DMS79 (cell line): ENCODE measurements at places on chromosomes 5 and 9.

GRCh38 chr9:1738511-1739100 lies 276.5 kb upstream of the SMARCA2 start:
- DNase-seq: no peak

DNA sequence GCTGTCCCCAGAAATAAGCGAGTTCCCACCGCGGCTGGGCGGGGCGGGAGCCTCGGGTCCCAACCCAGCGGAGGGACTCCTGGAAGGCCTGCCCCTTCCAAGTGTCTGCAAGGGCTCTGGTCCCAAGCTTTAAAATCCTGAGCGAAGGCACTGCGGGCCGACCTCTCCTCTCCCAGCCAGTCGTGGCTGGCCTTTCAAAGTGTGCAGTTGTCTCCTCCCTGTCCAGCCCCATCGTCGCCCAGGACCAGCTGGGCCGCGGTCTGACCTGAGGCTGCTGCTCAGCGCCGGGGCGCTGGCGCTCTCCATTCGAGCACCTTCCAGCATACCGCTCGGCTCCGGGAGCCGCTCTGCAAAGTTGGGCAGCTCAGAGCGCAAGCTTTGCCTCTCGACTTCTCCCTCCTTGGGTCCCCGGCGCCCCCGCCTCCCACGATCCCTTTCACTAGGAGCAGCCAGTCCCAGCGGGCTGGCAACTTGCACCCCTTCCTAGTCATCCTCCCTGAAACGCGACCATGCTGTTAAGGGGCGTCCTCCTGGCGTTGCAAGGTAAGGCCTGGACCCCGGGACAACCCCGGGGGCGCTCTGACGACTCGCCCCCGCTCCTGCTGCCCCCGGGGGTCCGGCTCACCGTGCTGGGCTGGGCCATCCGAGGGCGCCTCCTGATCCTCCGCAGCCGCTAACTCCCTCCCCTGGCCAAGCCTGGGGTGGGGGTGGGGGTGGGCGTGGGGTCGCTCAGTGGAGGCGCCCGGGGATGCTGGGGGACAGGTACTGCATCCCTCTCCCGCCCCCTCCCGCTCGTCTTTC lies at the start of gene MAMDC2:
Gene MAMDC2 (plus strand): TSS at position 160 of the 801 bp plus-strand sequence. CDS start 350 bp downstream, at position 510.
- no peak for DNase-seq

DNA sequence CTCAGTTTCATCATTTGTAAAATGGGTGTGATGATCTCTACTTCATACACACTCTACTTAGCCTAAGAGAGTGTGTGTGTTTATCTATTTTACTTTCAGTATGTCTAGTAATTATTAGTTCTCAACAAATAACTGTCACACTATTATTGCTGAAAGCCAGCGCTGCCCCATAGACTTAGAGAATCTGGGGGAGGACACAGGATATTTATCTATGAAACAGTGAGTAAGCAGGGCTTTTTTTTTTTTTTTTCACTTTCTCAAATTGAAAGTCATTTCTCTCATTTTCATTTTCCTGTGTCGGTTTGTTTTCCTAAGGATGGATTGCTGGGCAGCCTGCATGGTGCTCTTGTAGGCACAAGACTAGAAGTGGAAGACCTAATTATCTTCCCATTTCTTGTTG lies 248.4 kb upstream of the RPS23 start:
- DNase-seq: no peak

- DNase-seq: no peak
Measured at GRCh38 chr5:78467140-78467539, 106.7 kb downstream of the SCAMP1 start.

- DNase-seq: no peak
Measured at GRCh38 chr5:9451037-9451436, 94.8 kb downstream of the SEMA5A start.

DNA sequence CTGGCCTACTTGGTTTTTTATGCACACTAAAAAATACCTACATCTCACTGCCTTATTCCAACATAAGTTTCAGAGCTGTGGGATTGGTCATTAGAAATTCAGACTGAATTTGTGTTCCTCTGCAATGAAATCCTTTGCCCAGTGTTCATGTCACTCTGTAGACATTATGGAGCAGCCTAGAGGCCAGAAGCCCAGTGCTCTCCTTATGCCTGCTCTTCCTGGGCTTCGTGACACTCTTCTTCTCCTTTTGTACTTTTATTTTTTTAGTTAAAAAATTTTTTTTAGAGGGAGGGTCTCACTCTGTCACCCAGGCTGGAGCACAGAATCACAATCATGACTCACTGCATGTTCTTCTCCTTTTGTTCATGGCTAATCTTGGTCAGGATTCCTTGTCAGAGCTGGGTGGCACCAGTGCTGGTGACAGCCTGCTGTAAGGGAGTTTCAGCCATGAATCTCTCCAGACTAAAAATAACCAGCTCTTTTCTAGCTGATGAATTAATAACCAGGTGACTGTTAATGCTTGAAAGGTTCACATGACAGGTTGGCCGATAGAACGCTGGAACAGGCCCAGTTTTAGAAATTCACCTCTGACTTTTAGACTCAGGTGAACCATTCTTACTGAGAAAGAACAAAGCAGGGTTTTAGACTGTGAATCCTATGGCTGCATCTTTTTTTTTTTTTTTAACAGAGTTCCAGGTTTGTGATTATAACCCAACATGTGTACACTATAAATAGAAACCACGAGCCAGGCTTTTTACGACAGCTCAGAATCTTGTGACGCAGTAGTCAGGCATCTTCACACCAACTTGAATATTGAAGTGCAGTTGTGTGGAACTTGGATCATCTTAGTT lies 34.1 kb upstream of the C5orf47 start:
- DNase-seq: no peak

DNA sequence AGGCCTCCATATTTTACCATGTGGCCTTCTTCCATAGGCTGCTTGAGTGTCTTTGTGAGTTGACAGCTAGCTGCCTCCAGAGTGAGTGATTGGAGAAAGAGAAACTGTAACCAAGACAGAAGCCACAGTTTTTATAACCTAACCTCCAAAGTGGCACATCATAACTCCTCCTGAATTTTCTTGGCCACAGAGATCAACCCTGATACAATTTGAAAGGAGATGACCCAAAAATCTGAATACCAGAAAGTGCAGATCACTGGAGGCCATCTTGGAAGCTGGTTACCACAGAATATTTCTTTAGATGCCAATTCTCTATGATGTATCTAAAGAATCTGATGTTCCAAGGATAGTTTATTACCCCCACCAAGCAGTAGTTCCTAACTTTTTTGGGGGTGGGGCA lies 254.3 kb upstream of the PDE4D start:
- DNase-seq: no peak

GRCh38 chr9:111037708-111038330 lies 451 bp downstream of the LPAR1 start:
- DNase-seq: no peak

DNA sequence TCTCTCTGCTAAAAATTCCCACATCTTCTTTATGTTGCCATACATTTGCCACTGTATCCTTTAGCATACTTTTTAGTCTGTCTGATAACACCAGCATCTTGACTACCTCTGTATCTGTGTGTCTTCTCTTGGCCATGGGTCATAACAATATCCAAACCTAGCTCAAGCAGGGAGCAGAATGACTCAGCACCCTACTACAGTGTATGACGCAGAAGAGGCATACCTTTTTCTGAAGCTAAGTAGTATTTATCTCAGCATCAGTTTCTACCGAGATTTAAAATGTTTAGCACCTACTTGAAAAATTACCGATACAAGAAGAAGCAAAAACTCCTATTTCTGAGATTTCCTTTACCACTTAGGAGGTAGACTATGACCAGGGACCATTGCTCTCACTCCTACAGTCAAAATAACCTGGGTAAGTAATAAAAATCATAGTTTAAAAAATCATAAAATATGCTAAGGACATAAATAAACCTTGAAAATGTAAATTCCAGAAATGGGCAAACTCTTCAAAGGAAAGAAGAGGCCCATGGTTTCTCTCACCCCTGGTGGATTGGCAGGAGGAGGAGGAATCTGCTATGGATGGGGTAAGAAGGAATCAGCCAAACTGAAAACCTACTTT lies 286.5 kb downstream of the MAST4 start:
- no peak for DNase-seq

- no peak for DNase-seq
Measured at GRCh38 chr5:73221726-73222125, 48.7 kb downstream of the TMEM174 start.

GRCh38 chr5:19739671-19740070 lies 248.3 kb downstream of the CDH18 start:
- DNase-seq: no peak

GRCh38 chr9:123099042-123099441 lies 65.6 kb downstream of the GPR21 start:
- no peak for DNase-seq

- DNase-seq: no peak
Measured at GRCh38 chr9:137733429-137733828, 114.6 kb downstream of the EHMT1 start.

- no peak for DNase-seq
Measured at GRCh38 chr9:121303456-121304451, 35.8 kb downstream of the GSN start.

DNA sequence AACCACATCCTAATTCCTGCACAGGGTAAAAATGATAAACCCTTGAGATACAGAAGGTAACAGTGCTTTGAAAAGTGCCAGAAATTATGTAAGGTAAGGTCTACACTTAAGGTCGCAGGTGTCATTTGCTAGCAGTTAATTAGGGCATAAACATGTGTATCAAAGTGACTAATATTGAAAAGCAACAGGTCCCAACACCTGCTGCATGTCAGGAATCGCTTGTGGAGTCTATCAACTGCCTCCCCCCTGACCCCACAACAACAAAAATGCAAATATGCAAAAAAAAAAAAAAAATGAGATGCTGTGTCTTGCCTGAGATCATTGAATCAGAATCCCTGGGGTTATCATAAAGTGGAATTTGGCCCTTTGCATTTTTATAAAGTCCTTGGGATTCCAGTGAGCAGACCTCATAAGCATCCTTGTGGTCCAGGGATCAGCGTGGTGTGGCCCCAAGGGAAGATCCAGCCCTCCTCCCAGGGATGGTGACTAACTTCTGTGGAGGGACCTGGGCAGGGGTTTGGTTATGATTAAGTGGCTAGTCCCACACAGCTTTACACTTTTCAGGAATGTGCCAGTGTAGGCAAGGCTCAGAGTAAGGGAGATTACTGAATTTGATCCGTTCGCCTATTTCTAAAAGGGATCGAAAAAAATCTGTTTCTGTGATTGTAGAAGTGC lies 92.5 kb upstream of the TNFSF8 start:
- no peak for DNase-seq

- DNase-seq: no peak
Measured at GRCh38 chr5:37375091-37375490, 4.0 kb upstream of the WDR70 start.

DNA sequence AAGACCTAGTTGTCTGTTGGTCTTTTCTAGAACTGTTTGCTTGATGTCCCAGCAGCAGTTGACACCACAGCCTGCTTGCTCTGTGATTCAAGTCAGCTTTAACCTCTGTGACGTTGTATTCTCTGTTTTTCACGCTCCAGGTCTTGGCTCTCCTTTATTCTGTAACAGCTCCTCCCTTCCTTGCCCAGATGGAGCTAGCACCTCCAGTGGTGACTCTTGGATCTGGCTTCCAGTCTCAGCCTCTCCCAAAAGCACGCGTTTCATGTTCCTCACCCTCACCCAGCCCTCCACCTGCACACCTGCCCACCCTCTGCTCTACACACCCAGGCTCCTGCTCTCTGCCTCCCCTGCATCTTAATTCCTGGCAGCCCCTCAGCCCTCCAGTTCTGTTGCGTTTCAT lies 50.6 kb downstream of the DMRT1 start:
- DNase-seq: no peak

DNA sequence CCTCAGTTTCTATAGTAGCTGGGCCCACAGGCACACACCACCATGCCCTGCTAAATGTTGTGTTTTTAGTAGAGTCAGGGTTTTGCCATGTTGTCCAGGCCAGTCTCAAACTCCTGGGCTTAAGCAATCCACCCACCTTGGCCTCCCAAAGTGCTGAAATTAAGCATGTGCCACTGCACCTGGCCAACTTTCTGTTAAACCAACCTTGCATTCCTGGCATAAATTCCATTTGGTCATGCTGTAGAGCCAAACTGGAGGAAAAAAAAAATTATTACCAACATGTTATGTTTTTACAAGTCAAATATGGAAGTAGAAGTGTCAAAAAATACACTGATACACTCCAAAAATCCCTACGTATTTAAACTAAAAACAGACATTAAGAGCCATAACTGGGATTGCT lies 54.1 kb downstream of the ERMP1 start:
- DNase-seq: no peak

DNA sequence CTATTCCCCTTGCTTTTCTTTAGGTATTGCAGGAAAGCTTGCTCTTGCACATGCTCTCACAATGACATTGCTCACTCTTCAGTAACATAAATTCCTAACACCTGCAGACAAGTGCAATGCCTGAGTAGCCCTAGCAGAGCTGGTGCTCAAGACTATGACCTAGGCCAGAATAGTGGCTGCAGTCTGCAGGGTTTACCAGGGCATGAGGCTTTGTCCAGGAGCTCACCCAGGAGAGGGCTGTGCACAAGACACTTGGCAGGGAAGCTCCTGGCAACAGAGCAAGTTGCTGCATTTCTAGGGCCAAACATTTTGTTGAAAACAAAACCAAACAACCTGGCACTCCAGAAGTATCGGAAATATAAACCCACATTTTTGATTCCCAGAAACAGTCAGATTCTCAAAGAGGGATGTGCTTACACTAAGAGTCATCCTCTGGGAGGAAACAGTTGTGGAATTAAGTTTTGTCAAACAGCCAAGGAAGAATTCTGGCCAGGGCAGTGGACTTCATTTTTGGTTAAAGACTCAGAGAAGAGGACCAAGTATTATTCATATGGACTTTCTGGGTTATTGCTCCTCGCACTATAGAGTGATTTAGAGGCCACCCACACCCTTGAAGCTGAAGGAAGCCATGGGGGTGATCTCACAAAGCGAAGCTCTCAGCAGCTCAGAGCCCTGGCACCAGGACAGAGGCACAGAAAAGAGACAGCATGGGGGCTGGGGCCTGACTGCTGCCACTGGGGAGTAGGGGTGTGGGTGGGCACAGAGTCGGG lies 44.9 kb downstream of the MACROH2A1 start:
- no peak for DNase-seq

DNA sequence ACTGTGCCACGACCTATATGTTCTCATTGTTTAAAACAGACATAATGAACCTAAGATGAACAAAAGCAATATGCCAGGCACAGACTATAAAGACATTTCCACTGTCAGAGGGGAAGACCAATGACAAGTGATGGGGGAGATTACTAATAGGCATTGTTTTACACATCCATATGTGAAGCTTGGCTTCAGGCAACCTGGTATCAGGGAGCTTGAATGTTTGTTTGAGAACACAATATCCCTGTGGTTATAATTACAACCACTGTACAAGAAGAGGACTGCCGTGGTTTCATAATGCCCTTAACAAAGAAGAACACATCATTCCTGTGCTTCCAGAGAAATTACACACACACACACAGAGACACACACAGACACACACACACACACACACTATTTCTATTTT lies 385.7 kb downstream of the BNC2 start:
- DNase-seq: no peak
